ENCODE measurements at places on chromosomes 12 and 14. TPM values are rescaled to one million over a fixed set of nuclear protein-coding genes. Genes with fewer than 3 reads are reported as not detected.

Gene TGM1
- total RNA-seq: 5.9 TPM

Gene LGR5
- total RNA-seq: 1.2 TPM

Gene GLIPR1L2
- 0.68 TPM for total RNA-seq

Gene ITFG2
- 43.8 TPM for total RNA-seq

DNA sequence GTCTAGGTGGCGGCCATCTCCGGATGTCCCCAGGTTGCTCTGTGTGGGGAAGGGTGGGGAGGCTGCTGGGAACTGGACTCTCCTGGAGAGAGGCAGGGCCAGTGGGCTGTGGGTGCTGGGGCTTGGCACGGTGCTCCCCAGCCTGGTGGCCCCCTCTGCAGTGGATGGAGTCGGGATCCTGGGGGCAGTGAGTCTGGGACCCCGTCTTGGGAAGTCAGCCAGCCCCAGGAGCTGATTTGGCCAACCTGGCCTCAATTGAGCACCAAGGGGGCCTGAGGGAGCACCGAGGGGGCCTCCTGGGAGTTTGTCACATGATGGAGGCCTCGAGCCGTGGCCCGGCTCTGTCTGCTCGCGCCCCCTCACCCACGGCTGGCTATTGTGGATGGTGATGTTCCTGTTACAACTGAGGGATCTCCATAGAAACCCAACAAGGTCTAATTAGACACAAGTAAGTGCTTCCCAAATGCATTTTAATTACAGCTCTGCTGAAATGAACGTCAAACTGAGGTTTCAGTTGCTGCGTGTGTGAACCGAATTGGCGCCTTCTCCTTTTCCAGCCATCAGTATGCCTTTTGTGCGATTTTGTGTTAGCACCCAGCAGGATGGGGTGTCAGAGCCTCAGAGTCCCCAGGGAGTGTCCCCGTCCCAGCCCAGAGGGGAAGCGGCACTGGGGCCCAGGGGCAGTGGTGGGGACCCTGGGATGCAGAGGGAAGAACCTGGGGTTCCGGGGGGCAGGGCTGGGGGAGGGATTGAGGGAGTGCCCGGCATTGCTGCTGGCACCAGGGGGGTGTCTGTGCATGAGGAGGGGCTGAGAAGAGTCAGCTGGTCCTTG lies 71.8 kb downstream of the KIF26A start:
- H3K4me3 ChIP-seq: no peak overlapping the region
- no peaks in the 10 kb centered on the region for H3K4me1 ChIP-seq
- H3K27me3 ChIP-seq: peaks cover 4% of the 10 kb centered on the region
